ENCODE measurements at places on chromosomes 4 and X.

DNA sequence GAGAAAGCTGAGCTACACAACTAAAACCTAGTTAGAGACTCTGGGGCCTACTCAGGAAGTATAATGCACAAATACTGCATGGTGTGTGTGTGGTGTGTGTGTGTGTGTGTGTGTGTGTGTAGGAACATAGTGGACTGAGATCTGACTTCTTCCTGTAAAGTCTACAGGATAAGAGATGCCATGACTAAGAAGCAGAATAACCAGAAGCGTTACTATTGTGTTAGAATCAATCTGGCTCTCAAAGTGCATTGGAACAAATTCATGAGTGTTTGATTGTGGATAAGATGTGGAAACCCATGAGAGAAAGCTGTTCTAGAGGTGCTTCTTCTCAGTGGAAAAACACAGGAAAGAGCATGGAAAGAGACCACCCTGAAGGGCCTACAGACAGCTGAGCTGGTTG lies 302.1 kb downstream of the INPP4B start:
- no peak for DNase-seq

GRCh38 chrX:50618788-50619558 lies 148.3 kb upstream of the DGKK start:
- DNase-seq = no peak

GRCh38 chr4:14513471-14513870 lies 488.8 kb upstream of the CPEB2 start:
- DNase-seq = no peak

DNA sequence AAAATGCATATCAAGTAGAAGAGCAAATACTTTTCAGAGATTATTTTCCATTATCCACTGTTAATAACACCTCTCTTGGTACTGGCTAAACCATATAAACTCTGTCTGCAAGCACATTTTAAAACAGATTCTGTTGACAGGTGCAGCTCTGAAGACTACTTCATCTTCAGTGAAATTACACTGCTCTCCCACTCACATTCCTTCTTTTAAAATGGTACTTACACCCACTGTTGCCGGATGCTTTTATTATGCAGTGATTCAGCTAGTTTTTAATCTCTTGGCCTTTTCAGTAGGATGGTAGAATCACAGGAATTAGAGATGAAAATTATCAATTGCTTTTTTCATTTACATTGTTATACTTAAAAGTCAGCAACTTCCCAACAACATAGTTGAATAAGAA lies 381.6 kb downstream of the GASK1B start:
- DNase-seq = no peak

DNA sequence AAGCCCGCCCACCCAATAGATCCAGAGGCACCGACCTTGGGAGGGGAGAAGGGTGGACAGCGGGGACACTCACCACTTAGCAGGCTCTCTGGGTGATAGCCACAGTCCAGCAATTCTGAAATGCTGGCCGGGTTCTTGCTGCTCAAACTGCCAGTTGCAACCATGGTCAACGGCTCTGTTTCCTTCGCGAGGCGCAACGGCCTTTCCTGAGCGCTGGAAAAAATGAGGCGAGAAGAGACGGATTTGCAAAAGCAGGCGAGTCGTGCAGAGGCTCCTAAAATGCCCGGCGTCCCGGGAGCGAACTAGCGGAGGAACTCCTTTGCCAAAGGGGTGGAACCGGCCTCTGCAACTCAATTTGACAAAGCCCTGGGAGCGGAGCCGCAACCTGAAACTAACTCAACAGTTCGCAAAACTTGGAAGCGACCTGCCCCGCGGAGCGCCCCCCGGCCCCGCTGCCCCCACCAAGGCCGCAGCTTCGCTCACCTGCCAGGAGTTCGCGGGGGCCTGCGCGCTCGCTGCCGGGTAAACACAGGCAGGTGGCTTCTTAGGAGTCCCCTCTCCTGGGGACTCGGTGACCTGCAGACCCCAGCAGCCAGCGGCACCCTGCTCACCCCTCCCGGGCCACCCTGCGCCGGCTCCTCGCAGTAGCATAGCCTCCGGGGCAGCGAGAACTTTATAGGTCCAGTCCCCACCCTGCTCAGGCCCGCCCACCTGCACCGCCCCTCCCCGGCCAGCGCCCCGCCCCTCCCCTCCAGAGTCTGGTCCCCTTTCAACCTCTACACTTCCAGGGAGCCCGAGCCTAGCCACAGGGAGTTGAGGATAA lies at the start of gene DDIT4L:
Gene DDIT4L (minus strand): TSS at position 649 of the 823 bp plus-strand sequence. CDS start 485 bp downstream, at position 164.
- DNase-seq = peak; percentile 77

All from spleen (tissue), 13 donors.